ENCODE measurements at places on chromosomes 3 and 15. TPM values are rescaled to one million over a fixed set of nuclear protein-coding genes. Genes with fewer than 3 reads are reported as not detected.

Gene DOCK3
- total RNA-seq, result under 0.01 TPM

Gene LXN
- 68.0 TPM for total RNA-seq

Gene PLAAT1
- total RNA-seq, result 0.23 TPM

Gene ZPLD1
- total RNA-seq, result not detected

Gene ALDH1A3
- total RNA-seq, result 28.5 TPM

Gene GAP43
- under 0.01 TPM for total RNA-seq

Gene PPP1R14D
- total RNA-seq, result not detected

Gene TIMMDC1
- total RNA-seq, result 46.9 TPM

Gene RAD18
- 2.1 TPM for total RNA-seq

Gene MYLK
- 7.3 TPM for total RNA-seq

Gene PLA2G4E
- total RNA-seq, result not detected

Gene PLSCR2
- total RNA-seq, result not detected

Gene CYP8B1
- not detected for total RNA-seq

Gene GOLGA6D
- total RNA-seq, result not detected

Gene LRTM1
- total RNA-seq, result not detected

Gene IL12A
- total RNA-seq, result not detected

Gene TMEM40
- total RNA-seq, result not detected

Gene SNTN
- not detected for total RNA-seq

Gene TXNRD3
- 9.0 TPM for total RNA-seq

Gene KBTBD12
- not detected for total RNA-seq

Gene SLC38A3
- not detected for total RNA-seq

Gene ADAMTS7
- 30.8 TPM for total RNA-seq

Gene SLC9C1
- not detected for total RNA-seq

Gene KLHL6
- not detected for total RNA-seq

Gene TNFSF10
- total RNA-seq, result not detected

Gene CLDN16
- total RNA-seq, result not detected

Gene CD200
- total RNA-seq, result 39.3 TPM

Gene SH2D7
- total RNA-seq, result not detected

Gene ITIH1
- not detected for total RNA-seq

Gene SAMD7
- not detected for total RNA-seq

Gene ABCC5
- total RNA-seq, result 7.0 TPM

Gene HESX1
- total RNA-seq, result not detected

Gene CLDN18
- total RNA-seq, result not detected

Gene TRH
- 0.85 TPM for total RNA-seq

Gene ARRDC4
- total RNA-seq, result 30.5 TPM

Gene ZNF770
- total RNA-seq, result 13.3 TPM

Gene EPB42
- total RNA-seq, result not detected

Gene STRIT1
- total RNA-seq, result not detected

Gene OR5K1
- not detected for total RNA-seq

Gene GOLGA8T
- not detected for total RNA-seq

Gene EPHB1
- 0.34 TPM for total RNA-seq

Gene BAHD1
- 10.7 TPM for total RNA-seq

Gene CIP2A
- total RNA-seq, result 3.8 TPM

Gene AHSG
- total RNA-seq, result not detected

Gene C3orf85
- not detected for total RNA-seq

Gene EIF4E3
- total RNA-seq, result 2.2 TPM

Gene AADACL2
- not detected for total RNA-seq

Gene CMTM8
- total RNA-seq, result 3.7 TPM

Gene RLBP1
- total RNA-seq, result not detected

Gene LRRC2
- total RNA-seq, result 0.09 TPM

Gene ATP13A5
- total RNA-seq, result not detected

Gene TGM4
- total RNA-seq, result 0.17 TPM

Gene RAB43
- 19.1 TPM for total RNA-seq

Gene OR5K2
- not detected for total RNA-seq

Gene ADGRG7
- total RNA-seq, result not detected

Gene TTLL13
- total RNA-seq, result 0.23 TPM

Gene GASK1A
- 0.47 TPM for total RNA-seq

All from pericardium fibroblast (primary cell).